DMS 273 treated with DMSO at 0.1 percent for 48 hours (cell line): ENCODE measurements at places on chromosomes 6 and 20.
A peak's percentile ranks its signal among the peaks of the same experiment; 100 is the strongest.

DNA sequence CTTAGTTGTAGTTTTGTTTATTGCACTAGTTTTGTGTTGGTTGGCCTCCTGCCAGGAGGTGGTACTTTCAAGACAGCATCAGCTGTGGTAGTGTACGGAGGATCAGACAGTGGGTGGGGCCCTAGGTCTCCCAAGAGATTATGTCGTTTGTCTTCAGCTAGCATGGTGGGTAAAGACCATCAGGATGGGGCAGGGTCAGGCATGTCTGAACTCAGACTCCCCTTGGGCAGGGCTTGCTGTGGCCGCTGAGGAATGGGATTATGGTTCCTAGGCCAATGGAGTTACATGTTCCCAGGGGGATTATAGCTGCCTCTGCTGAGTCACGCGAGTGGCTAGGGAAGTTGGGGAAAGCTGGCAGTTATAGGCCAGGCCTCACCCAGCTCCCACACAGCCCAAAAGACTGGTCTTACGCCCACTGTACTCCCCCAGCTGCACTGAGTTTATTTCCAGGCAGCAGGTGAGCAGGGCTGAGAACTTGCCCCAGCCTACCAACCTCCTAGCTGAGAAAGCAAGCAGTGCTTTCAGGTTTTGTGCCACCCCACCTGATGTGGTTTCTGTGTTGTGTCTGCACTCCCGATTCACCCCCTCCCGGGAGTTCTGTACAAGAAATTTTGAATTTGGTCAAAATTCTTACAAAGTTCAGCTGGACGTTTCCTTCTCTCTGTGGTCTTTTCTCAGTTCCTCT is 24.7 kb downstream of the ZSCAN31 start:
- no peak for DNase-seq

DNA sequence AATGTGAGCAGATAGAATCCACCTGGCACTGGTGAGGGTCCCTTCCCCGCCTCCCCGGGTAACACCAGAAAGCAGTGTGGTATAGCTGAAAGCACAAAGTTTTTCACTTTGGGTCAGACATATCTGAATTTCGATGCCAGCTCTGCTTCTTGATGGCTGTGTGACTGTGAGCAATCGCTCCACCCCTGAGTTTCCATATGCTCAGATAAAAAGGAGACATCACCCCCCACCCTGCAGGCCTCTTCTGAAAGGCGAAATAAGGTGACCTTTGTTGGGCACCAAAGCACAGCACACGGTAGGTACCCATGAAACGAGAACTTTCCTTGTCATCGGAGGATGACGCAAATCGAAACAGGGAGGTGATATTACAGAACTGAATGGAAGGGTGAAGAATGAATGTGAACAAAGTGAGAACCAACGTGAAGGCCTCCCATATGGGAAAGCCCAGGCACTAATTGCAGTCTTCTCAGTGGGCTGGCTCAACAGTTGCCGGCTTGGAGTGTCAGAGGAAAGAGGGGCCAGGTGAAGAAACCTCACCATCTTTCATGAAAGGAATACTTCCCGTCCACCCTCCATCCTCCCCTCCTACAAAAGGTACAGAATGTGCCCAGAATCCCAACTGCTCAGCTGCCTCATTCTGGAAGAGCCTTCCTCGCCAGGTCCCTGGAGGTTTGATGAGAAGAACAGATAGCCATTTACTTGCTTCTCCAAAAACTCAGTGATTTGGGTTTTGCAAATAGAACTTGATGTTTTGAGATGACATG is 61.8 kb downstream of the NFATC2 start:
- no peak for DNase-seq

- DNase-seq = no peak
These were observed 2.3 kb downstream of the RNF114 start for GRCh38 chr20:49938173-49939163.

- DNase-seq = no peak
These were observed 318.9 kb upstream of the JAG1 start for GRCh38 chr20:10992731-10993130.

DNA sequence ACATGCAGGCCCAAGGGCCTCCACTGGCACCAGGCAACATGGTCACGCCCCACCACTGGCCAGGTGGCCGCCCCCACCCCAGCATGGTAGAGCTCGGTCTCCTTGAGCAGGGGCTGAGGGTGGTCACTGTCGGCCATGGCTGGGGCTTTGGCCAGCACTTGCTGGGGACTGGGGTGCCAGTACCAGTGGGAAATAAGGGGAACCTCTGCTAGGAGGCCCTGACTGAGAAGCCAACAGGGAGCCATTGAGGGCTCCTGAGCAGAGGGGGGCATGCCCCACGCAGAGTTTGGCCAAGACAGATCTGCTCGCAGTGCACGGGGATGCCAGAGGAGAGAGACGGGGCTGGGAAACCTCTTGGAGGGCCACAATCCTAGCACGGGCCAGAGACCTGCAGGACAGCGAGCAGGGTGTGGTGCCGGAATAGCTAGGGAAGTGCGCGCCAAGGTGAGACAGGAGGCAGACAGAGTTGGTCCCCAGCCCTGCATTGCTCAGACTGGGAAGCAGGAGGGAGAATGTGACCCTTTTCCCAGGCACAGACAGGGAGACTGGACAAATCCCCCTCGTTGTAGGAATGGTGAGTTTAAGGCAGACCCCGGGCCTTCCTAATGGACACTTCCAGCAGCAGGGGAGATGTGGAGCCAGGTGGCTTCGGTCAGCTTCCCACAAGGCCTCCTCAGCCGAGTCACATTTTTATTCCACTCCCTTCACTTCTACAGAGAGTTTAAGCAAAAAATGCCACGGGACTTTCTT is 179.0 kb upstream of the CST7 start:
- DNase-seq = no peak

GRCh38 chr6:39508515-39508914 is 186.0 kb upstream of the KCNK16 start:
- no peak for DNase-seq

GRCh38 chr6:39228992-39229767 is at the start of gene KCNK5:
TSS of gene KCNK5 (minus strand) at chr6:39229475. CDS start at chr6:39229111, 364 bp downstream.
- DNase-seq = peak; percentile 64

GRCh38 chr6:71730284-71730683 is 156.1 kb upstream of the RIMS1 start:
- DNase-seq = no peak

DNA sequence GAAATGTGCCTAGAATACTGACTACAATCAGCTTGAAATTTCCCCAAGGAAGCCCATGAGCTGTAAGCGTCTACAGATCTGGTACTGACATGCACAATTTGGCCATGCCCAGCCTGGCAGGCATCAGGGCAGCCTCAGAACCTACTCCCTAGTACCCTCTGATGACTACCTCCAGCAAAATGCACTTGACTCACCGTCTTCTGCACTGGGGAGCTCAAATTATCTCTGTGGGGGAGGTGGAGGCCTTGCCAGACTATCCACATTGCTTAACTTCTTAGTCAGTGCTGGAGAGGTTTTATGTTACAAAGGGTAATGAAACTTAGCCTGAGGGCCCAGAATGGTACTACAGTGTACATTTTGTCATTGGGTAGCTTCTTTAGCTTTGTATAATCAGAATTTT is 126.0 kb upstream of the ADGRF1 start:
- DNase-seq = peak; percentile 40

- no peak for DNase-seq
These were observed 568 bp downstream of the CCDC170 start for GRCh38 chr6:151494235-151494935.

- DNase-seq = no peak
These were observed 43.4 kb downstream of the CPXM1 start for GRCh38 chr20:2757001-2757400.

- no peak for DNase-seq
These were observed 34.0 kb downstream of the NCOA6 start for GRCh38 chr20:34791289-34792020.

DNA sequence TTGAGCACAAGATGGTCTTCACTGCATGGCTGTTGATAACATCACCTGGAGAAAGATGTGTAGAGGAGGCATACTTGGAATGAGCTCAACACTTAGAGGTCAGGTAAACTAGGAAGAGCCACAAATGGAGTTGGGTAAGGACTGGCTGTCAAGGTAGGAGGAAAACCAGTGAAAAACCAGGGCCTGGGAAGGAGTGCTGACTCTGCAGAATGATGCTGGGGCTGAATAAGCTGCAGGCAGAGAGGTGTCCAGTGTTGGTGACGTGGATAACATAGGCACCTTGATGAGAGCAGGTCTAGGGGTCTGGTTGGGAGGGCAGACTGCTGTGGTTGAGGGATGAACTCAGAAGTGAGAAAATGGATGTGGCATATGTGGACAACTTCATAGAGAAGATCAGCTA is 160.2 kb downstream of the CARMIL1 start:
- DNase-seq = no peak

DNA sequence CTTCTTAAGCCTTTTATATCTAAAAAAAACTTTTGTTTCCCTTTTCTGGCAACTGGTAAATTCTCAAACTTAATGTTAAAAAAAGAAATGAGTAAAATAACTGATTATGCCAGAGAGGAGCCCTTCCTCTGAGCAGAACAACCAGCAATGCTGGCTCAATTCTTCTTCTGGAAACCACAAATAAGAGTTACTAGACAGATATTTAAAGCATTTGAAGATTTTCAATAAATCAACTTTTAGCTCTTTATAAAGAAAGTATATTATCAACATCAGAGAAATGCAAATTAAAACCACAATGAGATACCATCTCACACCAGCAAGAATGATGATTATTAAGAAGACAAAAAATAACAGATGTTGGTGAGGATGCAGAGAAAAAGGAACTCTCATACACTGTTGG is 61.1 kb upstream of the TCF21 start:
- no peak for DNase-seq

DNA sequence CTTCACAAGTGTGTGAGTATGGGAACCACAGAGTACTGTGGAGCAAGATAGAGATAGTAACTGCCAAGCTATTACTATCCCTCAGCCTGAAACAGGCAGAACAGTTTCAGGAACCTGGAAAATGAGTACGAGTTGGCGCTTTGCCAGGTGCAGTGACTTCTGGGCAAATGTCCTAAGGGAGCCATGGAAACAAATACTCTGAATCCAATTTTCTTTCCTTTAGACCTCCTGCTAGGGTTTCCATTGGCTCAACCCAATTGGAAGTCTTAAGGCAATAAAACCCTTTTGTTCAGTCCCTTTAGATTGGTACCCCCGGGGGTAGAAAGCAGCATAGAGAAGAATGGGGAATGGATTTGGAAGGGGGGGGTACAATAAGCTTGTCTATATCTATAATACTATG is 205.0 kb upstream of the EPHA7 start:
- DNase-seq = no peak

- DNase-seq = no peak
These were observed 308.2 kb upstream of the SGK1 start for GRCh38 chr6:134626086-134626485.

- DNase-seq = no peak
These were observed 530.1 kb upstream of the CITED2 start for GRCh38 chr6:139904568-139904967.

GRCh38 chr6:161151660-161152526 is 122.0 kb downstream of the AGPAT4 start:
- DNase-seq = no peak
